ENCODE measurements at places on chromosomes 6 and 20.

DNA sequence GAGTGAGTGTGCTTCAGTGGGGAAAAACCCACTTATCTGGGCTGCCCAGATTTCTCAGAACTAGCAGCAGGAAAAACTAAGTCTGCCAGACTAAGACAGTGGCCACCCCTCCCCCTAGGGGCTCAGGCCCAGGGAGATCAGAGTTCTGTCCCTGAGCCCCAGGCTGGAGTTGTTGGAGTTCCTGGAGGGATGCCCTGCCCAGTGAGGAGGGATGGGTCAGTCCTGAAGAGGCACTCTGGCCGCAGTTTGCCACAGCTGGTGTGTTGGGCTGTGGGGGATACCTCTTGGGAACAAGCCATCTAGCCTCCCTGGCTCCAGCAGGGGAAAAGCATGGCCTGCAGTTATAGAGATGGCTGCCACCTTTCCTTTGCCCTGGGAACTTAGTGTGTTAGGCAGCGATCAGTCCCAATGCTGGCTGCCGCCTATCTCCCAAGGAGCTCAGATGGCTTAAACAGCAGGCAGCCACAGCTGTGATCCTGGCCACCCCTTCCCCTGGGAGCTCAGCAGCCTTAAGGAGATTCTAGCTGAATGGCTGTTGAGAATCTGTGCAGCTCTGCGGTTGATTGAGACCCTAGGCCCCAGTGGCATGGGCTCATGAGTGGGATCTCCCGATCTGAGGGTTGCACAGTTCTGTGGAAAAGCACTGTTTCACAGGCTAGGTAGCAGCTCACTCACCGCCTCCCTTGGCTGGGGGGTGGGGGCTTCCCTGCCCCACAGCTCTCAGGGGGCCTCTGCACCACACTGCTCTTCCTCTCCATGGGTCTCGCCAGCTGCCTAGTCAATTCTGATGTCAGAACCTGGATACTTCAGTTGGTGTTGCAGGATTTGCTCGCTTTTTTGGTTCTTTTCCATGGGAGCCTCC, 13.2 kb downstream of the SIRPG start:
- no peak for DNase-seq

DNA sequence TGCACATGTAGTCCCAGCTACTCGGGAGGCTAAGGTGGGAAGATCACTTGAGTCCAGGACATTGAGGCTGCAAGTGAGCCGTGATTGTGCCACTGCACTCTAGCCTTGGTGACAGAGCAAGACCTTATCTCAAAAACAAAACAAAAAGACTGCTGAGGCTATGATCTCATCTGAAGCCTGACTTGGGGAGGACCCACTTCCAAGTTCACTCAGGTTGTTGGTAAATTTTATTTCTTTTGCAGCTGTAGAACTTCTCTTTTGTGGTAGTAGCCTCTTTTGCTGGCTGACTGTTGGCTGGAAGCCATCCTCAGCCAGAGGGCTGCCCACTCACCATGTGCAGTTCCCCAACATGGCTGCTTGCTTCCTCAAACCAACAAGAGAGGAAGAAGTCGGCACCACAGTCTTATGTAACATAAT, 36.8 kb upstream of the ME1 start:
- DNase-seq = no peak

- no peak for DNase-seq
Measured at GRCh38 chr6:22804620-22805261, 235.4 kb downstream of the HDGFL1 start.

GRCh38 chr6:11230158-11231107, 2.0 kb downstream of the NEDD9 start:
- no peak for DNase-seq

DNA sequence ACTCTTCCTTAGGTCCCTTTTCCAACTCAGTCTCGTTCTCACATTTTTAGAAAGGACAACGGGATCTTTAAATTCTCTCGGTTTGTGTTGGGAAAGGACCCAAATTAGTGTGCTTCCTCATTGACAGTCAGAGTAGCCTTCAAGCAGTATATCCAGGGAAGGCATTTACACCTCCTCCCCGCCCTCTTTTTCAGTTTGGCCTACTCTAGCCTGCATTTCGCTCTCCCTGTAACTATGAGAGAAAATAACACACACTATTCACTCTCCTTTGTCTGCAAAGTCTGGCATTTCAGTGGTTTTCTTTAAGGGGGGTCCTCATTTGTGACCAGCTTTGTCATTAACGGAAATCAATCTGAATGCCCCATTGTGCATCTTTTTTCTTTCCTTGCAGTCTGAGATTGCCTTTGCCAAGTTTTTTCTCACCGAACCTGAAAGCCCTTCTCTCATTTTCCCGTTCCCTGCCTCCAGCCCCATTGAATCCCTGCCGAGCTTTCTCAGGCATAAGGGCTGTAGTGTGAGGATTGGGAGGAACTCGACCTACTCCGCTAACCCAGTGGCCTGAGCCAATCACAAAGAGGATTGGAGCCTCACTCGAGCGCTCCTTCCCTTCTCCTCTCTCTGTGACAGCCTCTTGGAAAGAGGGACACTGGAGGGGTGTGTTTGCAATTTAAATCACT, 393 bp upstream of the FABP7 start:
- no peak for DNase-seq

DNA sequence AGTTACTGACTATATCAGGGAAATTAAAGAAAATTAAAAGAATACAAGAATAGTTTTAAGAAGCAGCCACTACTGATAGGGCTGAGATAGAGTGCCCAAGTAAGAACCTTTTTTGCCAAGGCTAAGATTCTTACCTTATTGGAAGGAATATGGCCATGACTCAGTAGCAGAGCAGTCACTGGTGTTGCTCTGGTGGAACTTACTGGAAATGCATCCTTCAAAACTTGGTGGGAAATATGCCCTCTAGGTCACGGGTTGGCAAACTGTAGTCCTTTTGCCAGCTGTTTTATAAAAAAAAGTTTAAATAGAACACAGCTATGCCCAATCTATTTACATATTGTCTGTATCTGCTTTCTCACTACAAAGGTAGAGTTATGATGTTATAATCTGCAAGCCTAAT, 6.0 kb downstream of the HSF2 start:
- DNase-seq = no peak

GRCh38 chr6:149359440-149359839, 40.6 kb upstream of the SUMO4 start:
- DNase-seq = no peak

GRCh38 chr6:97689078-97689754, 406.2 kb upstream of the MMS22L start:
- no peak for DNase-seq

- DNase-seq = no peak
Measured at GRCh38 chr6:136158971-136159370, 91.1 kb downstream of the MTFR2 start.

- DNase-seq = no peak
Measured at GRCh38 chr20:57785720-57786119, 75.9 kb upstream of the PMEPA1 start.

DNA sequence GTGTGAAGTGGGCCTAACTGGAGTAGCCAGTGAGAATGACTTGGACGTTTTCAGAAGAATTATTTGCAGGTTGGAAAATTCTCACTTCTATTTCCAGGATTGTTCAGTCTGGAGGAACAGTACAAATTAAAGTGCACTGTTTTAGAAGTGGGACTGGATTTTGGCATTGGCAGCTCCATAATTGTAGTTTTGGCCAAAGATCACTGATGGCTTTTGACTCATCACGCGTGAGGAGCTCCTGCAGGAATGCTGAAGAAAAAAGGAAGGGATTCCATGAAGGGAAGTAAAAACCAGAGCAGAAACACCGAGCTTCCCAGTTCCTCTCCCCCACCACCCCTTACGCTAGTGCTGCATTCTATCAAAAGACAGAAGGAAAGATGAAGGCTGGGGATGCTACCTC, 103.5 kb downstream of the JARID2 start:
- no peak for DNase-seq

DNA sequence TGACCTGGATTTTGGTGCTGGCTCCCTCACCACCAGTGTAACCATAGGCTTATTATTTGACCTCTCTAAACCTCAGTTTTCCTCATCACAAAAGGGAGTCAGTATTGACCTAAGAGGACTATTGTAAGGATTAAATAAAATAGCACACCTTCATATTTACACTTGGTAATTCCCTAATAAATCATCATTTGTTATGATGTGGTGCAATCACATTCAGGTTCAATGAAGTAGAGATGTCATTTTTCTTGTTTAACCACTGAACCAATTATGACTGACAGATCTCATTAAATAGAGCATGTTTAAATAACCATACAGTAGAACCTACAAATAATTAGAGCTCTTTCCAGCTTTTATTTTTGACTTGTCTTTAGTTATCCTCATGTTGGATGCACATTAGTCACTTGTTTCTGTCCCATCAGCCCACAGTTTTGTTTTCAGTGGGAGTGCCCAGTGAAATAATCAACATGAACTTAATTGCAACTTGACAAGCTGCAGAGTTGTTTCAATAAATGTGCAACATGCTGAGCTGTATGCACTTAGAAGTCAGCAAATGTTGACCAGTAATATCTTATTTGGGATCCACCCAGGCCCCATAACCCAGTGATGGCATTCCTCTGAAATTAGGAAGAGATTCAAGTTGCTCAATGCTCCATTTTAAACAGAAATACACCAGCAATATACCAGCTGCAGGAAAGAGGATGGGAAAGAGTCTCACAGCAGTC, 451.7 kb upstream of the MARCKS start:
- no peak for DNase-seq

DNA sequence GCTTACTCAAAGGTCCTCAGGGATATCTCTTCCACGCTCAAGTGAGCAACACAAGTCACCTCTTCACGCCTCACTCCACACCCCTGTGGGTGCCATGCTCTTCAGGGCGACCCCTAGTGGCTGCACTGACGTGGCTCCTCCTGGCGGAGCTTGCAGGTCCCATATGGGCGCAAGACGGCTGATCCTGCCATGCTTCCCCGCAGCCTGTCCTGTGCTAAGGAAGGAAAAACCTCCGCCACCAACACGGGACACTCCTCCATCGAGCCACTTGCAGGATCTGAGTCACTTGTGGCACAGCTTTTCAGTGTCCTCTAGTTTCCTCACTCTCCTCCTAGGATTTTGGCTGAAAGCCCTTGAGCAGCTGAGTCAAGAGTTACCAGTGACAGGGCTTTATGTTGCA, 90.7 kb downstream of the KHDC1L start:
- no peak for DNase-seq

DNA sequence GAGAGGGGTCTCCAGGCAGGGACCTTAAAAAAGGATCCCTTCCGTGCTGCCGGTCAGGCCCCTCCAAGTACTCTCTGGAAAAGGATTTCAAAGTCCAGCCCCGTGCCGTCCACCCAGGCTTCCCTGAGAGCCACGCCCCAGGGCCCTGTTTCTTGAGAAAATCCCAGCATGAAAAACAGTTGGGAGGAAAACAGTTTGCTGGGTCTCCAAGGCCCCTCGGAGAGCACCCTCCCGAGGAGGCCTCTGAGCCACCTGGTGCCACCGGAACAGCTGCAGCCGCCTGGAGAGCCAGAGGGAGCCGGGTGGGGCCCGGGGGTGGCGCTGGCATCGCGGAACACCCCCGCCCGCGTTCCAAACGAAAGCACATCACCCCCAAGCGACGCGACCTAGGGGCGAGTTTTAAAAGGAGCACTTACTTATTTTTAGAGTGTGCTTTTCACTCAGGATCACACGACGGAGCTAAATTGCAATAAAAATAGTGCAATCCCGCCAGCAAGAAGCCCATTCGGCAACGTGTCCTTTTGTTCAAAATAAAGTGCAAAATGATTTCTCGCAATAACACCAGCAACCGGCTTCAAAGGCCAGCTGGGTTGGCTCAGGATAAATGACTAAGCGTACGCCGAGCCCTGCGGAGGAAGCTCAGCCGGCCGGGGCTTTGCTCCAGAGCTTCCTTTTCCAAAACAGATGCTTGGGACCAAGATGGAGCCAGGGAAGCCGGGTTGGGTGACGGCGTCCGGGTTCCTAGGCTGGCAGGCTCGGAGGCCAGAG, 64.2 kb downstream of the YTHDF1 start:
- DNase-seq = no peak

DNA sequence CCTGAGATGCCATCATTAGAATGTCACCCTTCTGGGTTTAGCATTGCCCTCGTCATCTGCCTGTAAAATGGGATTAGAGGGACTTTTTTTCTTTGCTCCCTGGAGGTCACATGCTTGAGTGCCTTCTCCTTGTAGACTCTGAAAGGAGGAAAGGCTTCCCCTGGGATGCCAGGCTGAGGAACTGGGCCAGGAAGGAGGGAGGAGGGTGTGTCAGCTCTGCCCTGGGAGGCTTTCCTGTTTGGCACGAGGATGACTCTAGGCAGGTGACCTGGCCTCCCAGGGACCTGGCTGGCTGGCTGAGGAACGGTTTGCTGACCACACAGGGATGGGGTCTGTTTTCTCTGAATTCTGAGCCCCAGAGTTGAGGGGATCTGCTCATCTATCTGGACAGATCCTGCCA, 137.9 kb upstream of the RNF24 start:
- DNase-seq = no peak

DNA sequence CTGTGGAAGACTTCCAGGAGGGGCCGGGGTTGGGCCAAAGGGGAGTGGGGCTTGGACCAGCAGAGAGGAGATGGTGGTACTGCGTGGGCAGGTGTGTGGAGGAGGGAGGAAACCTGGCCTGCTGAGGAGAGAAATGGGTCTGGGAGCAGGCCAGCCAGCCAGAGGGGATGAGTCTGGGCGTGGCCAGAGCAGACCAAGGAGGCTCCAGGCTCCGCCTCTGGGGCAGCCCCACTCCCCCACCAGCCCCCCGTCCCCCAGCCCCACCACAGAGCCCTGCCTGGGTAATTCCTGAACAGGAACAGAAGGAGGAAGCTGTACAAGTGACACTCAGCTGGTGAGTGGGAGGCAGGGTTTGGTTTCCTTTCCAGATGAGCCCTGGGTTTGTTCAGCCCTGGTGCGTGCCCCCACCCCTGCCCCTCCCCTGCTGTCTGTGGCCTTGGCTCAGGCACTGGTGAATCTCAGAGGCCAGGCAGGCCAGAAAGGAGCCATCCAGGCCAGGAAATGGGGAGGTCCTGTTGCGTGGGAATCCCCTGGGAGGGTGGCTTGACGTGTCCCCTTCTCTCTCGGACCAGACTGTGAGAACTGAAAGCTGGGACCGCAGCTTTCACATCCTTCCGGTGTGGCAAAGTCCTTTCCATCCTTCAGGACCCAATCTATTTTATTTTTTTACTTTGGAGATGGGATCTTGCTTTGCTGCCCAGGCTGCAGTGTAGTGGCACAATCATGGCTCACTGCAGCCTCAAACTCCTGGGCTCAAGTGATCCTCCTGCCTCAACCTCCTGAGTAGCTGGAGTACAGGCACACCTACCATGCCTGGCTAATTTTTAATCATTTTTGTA, 9.4 kb upstream of the SRC start:
- DNase-seq = no peak

DNA sequence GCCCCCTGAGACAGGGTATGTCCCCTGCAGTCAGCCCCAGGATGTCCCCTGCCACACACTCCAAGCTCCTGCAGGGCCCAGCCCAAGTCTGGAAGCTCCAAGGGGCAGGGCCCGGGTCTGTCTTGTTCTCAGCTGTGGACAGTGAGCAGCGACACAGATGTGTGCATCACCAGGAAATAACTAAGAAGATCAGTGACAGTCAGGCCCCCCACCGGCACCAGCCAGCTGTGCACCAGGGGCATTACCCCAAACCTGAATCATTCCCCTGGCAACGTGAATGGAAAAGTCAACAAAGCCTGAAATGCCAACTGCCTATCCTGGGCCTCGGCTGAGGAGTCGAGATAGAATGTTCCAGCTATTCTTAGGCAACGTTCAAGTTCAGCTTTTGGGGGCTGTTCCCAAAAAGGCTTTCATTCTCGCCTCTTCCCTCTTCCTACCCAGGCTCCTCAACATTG, 105.0 kb downstream of the PREX1 start:
- DNase-seq = no peak

GRCh38 chr20:1900321-1900801, 5.2 kb downstream of the SIRPA start:
- no peak for DNase-seq

GRCh38 chr6:100115407-100116101, 121.5 kb upstream of the MCHR2 start:
- no peak for DNase-seq

All from activated naive CD8-positive, alpha-beta T cell treated with anti-CD3 and anti-CD28 coated beads, Interleukin-2, amount 50 U/mL, for 16 hours (primary cell).